ENCODE measurements at places on chromosomes 5 and 9.
A peak's percentile ranks its signal among the peaks of the same experiment; 100 is the strongest.

GRCh38 chr9:22119522-22120158 lies 110.5 kb upstream of the CDKN2B start:
- no peak for DNase-seq

DNA sequence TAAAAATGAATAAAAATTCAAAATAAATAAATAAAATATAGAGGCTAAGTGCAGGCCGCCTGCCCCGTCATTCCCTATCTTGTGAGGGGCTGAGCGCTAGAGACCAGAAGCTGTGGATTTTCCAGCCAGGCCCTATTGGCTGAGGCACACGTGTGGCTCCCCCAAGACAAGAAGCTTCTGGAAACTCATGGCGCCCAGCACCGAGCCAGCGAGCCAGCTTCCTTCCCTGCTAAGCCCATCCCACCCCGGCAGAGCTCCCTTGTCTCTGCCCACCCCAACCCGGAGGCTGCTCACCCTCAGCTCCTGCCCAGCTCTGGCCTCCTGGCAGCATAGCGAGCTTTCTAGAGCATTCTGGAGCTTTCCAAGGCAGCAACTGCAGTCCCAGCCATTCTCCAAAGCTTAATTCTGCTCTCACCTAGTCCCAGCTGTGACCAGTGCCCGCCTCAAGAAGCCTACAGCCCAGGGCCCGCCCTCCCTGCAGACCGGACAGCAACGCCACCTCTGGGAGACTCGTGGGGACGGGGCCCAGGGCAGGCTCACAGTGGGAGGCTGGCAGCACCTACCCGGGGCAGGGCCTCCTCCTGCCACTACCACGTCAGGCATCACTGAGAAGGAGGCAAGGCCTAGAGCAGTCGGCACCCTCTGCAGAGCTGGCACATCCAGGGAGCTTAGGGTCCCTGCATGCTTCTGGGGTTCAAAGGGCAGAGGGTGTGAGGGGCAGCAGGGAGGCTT lies 23.2 kb upstream of the TMEM250 start:
- no peak for DNase-seq

DNA sequence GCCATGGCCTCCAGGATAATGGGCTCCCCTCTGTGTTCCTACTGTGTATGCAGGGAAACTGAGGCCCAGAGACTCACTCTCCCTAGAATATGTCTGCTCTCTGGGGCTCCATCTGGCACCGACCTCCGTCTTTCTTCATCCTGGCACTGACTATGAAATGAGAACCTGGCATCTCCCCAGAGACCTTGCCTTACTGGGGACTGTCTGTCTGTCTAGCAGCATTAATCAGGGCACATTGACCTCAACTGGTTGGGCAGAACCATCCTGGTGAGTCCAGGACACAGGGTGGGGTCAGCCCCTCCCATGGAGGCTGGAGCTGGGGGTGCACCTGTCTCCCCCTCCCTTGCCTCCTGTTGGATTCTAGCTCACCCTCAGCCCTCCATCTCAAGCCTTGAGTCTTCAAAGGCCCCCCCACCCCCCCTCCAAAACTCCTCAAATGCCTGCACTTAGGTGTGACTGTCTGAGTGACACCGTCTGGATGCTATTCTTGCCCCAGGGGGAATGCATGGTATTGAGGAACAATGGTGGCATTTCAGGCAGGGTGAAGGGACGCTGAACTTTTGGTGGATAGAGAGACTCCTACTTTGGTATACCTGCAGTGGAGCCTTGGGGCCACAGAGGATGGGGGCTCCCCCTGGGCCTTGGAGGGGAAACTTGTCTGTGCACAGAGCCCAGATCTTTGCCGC lies 12.8 kb upstream of the PITX1 start:
- no peak for DNase-seq

DNA sequence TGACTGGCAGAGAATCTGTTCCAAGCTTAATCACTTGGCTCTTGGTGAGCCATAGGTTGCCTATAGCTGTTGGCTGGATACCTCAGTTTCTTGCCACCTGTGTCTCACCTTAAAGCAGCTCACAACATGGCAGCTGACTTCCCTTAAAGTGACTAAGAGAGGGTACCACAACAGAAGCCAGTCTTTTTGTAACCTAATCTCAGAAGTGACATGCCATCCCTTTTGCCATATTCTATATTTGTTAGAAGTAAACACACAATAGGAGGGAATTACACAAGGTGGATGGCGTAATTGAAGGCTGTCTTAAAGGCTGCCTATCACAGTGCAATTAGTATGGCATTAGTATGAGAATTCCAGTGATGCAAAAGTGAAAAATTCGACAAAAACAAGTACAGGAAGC lies 28.1 kb downstream of the NIPBL start:
- peak; percentile 10 for DNase-seq

- peak; percentile 85 for DNase-seq
Measured at GRCh38 chr5:39405083-39405843, 19.5 kb downstream of the DAB2 start.

DNA sequence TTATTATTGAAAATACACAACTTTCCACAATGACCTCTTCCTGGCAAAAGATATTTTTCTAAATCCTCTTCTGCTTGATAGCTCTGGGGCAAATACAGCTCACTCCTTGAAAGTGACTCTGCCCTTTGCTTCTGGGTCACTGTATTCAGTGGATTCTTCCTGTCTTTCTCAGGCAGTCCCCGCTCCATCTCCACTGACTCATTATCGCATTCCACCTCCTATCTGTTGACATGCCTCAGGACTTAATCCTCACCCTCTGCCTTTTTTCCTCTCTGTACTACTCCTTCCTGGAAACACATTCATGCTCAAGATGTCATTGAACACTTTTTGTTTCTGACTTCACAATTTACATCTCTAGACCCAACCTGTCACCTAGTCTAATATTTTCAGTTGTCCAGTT lies 8.4 kb upstream of the RGS7BP start:
- DNase-seq, result no peak

- DNase-seq, result peak; percentile 17
Measured at GRCh38 chr5:58849921-58850667, 267.2 kb downstream of the RAB3C start.

DNA sequence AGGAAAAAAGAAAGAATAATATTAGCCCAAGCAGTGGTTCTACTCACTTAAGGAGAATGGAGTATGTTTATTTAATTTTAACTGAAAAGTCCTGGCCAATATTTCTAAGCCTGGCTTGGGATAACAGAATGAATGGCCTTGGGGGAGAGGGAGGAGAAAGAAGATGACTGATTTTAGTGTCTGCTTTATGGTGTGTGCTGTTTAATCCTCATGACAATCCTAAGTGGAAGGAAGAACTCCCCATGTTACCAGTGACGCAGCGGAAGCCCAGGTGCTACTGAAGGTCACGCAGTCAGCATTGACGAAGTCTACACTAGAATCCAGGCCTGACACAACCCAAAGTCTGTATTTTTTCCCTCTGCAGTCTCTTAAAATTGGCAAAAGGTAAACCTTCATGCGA lies 50.5 kb downstream of the PALM2AKAP2 start:
- DNase-seq, result no peak

DNA sequence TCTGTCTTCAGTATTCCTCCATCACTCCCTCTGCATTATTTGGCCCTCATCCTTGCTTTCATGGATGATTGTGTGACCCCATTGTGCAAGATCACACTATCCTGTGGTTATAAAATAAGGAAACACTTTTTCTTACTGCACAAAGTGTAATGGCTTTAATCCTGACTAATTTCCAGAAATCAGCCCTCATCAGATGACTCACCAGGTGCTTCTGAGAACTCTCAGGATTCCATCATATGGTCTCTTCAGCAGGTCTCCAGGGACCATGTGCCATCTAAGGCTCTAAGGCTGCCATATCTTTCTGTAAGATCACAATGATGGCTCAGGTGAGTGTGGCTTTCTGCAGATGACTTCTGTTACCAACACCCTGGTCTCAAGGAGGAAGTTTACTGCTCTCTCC lies 27.3 kb upstream of the FER start:
- DNase-seq, result peak; percentile 26

- DNase-seq, result no peak
Measured at GRCh38 chr9:3730511-3730922, 204.7 kb upstream of the RFX3 start.

DNA sequence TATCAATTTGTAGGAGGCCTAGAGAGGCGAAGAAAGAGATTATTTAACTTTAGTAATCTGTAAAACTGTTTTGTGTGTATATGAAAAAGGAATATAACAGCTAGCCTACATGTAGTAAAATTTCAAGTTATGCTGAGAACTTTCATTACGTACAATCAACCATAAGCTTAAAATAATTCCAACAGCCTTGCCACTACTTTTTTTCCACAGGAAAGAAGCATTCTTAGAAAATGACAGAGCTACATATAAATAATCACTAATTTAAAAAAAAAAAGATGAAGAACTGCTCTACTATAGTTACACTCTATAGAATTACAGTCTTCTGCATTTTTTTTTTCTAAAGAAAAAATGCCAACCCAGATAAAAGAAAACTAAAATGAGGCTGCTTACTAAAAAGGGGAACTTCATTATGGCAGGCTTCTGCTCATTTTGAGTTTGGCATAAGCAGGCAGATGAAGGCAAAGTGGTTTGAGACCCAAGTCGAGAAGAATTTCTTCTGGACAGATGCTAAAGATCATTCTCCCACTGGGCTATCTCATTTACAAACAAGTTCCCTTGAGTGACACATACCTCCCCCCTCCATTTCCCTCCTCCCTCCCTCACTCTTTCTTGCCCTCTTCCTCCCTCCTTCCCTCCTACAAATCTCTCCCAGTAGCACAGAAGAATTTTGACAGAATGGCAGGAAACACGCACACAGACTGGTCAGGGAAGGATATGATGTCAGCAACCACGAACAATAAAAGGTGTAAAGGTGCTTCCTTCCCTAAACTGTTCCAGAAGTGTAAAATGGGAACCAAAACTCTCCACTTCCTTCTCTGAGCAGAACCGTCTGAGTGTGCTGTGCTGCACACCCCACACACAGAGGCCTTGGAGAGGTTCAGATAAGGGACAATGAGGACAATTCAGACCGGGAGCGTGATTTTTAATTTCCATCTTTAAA lies 56.1 kb downstream of the MEF2C start:
- peak; percentile 42 for DNase-seq

DNA sequence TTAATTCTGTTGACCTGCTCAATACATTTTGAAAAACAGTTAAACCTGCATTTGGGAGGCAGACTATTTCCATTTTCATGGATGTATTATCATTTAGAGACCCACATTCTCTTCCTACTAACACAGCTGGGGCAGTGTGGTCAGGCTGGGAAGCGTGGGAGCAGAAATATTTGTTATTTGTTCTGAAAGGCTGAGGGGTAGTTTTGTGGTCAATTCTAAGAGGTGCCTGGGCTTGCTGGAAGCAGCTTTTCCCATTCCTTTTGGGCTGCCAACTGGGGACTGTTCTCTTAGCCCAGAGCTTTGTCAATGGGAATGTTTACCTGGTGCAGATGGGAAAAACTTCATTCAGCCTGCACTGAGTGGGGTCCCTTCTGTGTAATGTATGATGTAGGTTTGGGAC lies 171.4 kb upstream of the DAP start:
- DNase-seq, result no peak

DNA sequence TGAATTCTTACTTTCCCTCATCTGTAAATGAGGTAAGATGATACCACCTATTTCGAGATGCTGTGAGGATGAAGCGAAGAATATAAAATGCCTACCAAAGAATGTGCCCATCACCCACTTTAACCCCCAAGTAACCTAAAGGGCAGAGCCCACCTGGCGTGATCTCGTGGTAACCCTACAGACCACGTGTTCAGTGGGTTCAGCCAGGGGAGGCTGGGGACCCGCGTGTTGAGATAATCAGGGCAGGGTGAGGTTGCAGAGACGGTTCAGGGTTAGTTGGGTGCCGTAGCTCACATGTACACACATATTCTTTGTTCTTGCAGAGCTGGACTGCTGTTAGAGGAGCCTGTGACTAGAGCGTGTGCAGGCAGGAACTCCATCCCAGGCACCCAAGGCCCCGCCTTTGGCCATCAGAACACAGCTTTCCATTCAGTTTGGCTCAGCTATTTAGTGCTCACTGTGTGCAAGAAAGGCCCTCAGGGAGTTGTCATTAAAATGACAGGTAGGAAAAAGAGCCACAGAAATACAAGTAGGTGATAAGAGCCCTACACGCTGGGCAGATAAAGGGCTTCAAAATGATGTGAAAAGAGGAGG lies 56.5 kb upstream of the HAND1 start:
- DNase-seq, result no peak

- DNase-seq, result no peak
Measured at GRCh38 chr5:107170620-107171019, 500.1 kb downstream of the EFNA5 start.

- no peak for DNase-seq
Measured at GRCh38 chr5:124735169-124735858, 11.1 kb downstream of the ZNF608 start.

GRCh38 chr5:97478483-97478882 lies 295.4 kb upstream of the RIOK2 start:
- DNase-seq, result no peak

DNA sequence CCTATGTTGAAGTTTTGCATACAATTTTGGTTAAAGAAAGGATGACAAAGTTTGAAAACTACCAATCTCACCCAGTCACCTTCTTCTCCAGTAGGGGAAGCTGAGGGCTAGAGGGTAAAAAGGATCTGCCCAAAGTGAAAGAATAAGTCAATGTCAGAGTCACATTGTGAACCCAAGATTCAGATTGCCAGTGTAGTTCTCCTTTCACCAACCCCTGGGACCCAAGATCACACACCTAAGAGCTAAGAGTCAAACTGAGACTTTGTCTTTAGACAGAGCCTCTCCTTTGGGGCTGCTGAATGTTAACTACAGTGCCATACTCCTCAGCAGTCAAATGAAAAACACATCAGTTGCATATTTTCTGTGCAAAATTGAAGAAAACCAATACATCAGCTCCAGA lies 210.6 kb downstream of the ATP10B start:
- no peak for DNase-seq

GRCh38 chr5:125348936-125349831 lies 602.7 kb upstream of the ZNF608 start:
- no peak for DNase-seq

- no peak for DNase-seq
Measured at GRCh38 chr5:154238776-154239481, 48.4 kb downstream of the GALNT10 start.

GRCh38 chr9:16551692-16552091 lies 318.8 kb downstream of the BNC2 start:
- no peak for DNase-seq

DNA sequence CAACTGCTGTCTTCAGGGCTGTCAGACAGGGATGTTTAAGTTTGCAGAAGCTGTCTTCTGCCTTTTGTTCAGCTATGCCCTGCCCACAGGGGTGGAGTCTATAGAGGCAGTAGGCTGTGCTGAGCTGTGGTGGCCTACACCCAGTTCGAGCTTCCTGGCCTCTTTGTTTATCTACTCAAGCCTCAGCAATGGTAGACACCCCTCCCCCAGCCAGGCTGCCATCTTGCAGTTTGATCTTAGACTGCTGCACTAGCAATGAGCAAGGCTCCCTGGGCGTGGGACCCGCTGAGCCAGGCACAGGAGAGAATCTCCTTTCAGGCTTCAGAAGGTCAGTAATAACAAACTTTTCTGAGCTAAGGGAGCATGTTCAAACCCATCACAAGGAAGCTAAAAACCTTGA lies 545.3 kb downstream of the TLE4 start:
- no peak for DNase-seq
